Activated T-cell treated with anti-CD3 and anti-CD28 coated beads for 1 hour (primary cell): ENCODE measurements at places on chromosomes 12 and 14.

GRCh38 chr12:30416631-30417030 lies 279.0 kb downstream of the IPO8 start:
- no peak for DNase-seq

- no peak for DNase-seq
Measured at GRCh38 chr12:94710933-94711332, 60.6 kb upstream of the TMCC3 start.

- no peak for DNase-seq
Measured at GRCh38 chr12:94173660-94174265, 25.4 kb downstream of the PLXNC1 start.

GRCh38 chr12:12992418-12993130 lies 7.5 kb downstream of the HEBP1 start:
- no peak for DNase-seq

DNA sequence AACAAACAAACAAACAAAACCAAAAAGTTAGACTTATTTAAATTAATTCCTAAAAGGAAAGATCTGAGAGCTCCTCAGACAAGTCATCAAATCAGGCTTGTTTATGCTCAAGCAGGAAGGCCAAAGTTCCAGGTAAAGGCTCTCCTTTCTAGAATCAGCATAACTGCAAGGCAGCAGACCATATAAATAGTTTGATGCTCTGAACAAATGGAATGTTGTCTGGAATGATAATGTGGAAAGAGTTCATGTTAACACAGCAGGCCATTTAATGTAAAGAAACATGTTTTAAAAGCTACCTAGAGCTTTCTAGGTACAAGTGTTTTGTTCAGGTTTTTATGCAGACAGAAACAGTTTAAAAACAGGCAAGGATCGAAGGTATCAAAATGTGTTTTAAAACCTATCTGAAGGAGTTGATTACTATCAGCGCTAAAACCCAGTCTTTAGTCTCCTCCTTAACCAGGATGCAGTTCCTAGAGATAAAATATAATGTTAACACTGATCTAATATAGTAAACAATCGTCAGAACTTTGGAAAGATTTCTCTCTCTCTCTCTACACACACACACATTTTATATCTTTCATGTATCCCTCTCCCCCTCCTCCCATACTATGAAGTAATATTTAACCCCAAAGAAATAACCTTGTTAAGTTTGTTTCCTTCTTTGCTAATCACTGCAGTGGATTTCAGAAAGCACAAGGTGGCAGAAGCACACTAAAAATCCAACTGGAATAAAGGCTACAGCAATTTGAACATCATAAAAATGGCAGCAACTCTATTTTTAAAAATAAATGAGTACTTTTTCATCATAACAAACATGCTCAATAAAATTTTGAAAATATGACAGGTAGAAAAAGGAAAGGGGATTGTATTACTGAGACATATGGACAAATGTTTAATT lies 135.5 kb downstream of the PAWR start:
- DNase-seq, result no peak

DNA sequence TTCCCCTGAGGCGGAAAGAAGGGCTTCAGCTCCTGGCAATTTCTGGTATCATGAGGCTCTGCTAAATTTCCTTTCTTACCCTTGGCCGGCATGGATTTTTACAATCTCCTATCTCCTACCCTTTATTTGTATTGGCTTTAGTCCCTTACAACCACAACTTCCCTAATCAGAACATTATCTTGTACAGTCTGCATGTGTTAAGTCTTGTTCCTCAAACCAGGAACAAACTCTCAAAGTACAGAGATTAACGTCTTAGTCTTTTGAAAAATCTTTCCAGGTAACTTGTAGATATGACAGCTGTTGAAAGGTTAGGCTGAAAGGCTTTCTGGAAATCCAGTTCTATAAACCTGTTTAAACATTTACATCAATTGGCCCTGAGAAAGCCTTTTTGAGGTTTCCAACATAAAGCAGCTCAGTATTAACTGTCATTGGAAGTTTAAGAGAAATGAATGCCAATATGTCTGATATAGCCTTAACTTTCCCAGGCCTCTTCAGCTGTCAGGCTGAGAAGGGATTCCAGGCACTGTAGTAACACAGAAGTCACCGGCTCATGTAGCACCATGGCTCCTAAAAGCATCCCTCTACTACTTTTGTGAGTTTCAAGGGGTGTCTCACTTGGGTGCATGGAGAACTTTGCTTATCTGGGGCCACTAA lies 360.5 kb downstream of the FUT8 start:
- DNase-seq, result no peak

GRCh38 chr14:65791191-65791981 lies 378.9 kb downstream of the FUT8 start:
- no peak for DNase-seq

DNA sequence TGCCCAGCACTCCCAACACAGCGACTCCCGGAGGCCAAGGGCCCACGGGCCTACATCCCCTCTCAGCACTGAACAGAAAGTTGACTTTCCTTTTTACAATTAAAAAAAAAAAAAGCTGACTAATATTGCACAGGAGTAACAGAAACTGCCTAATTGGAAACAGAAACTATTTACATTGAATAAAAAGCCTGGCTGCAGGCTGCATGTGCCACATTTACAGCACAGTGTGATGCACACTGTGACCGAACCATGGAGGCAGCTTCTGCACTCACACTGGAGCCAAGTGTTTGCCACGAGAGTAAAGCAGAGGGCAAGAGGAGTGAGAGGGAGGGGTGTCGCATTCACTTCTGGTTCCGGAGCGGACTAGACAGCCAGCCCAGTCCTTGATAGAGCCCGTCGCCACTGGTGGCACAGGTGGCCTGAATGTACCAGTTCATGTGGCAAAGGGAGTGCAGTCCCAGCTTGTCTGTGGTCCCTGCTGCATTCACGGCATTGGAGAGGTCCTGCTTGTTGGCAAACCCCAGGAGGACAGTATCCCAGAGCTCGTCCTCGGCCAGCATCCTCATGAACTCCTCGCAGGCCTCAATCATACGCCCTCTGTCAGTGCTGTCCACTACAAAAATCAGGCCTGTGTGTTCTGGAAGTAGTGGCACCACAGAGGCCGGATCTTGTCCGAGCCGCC lies 59.2 kb downstream of the SPPL3 start:
- no peak for DNase-seq

DNA sequence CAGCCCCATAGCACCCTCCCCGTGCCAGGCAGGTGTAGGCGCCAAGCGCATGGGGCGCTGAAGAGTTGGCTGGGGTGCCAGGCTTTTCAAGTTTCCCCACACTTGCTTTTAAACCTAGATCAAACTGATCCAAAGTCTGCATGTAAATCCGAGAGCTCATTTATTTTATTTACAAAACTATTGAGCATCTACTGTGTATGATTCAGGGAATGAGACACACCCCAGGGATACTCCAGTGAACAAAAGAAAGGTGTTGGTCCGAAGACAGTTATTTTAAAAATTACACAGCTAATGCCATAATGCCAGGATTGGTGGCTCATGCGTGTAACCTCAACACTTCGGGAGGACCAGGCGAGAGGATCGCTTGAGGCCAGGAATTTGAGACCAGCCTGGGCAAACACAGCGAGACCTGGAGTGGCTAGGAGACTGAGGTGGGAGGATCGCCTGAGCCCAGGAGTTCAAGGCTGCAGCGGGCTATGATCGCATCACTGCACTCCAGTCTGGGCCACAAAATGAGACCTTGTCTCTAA lies 780 bp upstream of the SLC41A2 start:
- no peak for DNase-seq

DNA sequence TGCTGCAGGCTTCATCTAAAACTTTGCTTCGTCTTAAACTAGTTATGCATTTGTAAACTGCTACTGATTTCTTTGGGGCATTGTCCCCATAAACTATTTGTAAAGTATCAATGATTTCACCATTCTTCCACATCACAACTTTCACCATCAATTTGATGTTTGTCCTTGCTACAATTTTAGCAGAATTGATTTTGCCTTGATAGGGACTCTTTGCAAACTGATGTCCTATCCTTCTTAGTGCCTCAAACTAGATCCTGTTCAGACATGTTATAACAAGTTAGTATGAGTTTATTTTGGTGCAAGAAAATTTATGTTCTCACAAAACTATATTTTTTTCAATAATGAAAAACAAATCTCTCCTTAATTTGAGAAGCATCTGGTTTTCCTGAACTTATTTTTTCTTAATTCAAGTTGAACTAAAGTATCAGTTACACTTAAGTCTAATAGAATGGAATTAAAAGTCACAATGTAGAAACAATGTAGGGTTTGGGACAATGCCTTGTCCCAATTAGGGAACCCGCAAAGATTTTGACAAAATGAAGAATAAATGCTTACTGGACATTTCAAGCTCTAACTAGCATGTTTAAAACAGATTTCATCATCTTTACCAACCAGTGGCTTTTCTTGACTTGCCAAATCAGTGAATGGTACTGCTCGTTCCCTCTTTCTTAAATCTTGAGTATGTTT lies 10.1 kb upstream of the ARID4A start:
- DNase-seq, result no peak

- DNase-seq, result no peak
Measured at GRCh38 chr14:103196716-103197115, 73.5 kb downstream of the TNFAIP2 start.

- no peak for DNase-seq
Measured at GRCh38 chr12:77841521-77841920, 10.8 kb downstream of the NAV3 start.

- DNase-seq, result peak; percentile 82
Measured at GRCh38 chr14:103628684-103629502, at the start of gene KLC1. KLC1 (plus strand) TSS chr14:103629211; CDS start chr14:103654565, 25,354 bp downstream.

DNA sequence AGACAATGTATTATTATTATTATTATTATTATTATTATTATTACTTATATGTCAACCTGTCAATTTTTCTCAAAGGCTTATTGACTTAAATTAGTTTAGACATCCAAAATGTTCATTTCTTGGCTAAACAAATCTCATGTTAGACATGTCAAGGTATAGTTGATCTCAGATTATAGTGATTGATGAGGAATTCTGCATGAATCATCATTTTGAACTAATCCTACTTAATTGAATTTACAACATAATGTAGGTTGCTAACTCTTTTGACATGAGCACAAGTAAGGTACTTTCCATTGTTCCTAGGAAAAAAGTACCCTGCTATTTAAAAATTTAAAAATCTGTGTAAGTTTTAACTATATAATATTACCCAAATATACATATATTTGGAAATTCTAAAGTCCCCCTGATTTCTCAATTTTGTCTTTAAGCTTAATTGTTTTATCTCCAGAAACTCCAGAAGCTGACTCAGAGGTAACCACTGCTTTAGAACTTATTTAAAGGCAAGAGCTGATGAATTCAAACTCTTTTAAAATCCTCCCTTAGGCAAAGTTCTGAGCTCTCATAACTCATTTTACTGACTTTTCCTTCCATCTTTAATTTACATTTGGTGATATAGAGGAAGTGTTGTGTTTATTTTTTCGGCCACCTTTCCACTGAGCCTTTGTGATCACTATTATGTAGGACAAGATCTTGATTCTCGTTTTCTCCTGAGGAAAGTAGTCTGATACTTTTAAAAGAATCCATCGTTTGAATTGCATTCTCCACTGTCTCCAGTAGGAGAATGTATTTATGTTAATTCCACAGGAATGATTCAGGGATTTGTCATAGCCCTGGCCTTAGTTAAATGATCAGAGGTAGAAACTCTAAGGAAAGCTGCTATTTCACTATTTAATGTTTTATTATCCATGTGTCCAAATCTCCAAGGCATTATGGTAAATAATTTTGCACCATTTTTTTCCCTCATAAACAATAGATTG lies 1304.5 kb downstream of the AACS start:
- DNase-seq, result no peak

DNA sequence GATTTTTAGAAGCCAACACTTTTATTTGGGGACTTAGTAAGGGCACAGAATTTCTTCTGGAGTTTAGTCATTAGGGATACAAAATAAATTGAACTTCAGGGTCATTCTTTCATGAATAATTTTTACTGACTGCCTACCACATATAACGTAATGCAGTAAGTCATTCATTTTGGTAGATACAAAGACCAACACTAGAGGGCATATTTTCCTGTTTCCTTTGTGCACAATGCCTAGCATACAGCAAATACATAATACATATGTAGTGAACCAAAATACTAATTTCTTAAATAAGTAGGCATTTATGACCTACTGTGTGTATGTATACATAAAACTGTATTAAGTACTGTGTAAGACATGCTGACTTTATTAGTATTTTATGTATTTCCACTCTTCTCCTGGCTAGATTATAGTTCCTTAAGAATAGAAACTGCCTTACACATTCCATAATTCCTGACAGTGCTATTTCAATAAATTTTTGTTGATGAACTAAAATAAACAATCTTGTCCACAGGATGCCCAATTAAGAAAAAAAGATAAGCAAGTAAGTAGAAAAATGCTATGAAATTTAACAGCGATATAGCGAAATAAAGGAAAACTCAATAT lies 47.9 kb downstream of the PPP1R12A start:
- DNase-seq, result no peak

DNA sequence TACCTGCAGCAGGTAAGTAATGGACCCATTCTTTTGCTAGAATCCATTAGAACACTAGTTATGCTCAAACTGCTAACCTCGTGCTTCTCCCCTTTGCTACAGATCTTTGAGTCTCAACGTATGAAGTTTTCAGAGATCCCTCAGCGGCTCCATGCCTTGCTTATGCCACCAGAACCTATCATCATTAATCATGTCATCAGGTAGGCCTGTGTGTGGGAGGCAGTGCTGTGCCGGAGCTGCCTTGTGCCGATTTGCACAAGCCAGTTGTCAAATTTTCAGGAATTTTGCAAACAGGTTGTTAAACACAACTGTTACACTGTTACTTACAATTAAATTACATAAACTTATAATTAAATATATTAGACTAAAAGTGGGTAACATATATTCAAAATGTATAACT lies 5.2 kb downstream of the SMARCD1 start:
- DNase-seq, result no peak

DNA sequence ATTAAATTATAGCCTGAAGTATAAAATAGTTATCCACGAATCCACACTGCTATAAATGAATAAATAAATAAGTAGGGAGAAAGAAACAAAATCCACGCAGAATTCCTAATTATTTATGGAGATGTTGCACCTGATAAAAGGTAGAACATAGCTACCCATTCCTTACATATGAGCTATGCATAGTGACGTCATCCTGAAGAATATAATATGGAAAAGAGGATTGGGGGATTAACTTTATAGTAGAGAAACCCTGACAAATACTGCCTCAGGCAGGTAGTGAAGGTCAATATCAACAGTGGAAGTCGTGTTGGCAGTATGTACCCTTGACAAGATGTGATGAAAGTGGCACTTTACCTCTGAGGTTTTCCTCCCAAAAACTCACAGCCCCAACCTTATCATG lies 82.5 kb downstream of the PLCZ1 start:
- no peak for DNase-seq

GRCh38 chr12:2187195-2187945 lies 134.6 kb downstream of the CACNA1C start:
- no peak for DNase-seq

GRCh38 chr12:84727961-84728360 lies 184.6 kb downstream of the SLC6A15 start:
- no peak for DNase-seq

GRCh38 chr14:95725685-95726336 lies 11.9 kb upstream of the TCL1A start:
- DNase-seq, result no peak
